Stimulated activated CD4-positive, alpha-beta T cell treated with anti-CD3 and anti-CD28 coated beads, Interleukin-15, amount 100 ng/mL, for 48 hours (primary cell): ENCODE measurements at places on chromosomes 1 and 21.

DNA sequence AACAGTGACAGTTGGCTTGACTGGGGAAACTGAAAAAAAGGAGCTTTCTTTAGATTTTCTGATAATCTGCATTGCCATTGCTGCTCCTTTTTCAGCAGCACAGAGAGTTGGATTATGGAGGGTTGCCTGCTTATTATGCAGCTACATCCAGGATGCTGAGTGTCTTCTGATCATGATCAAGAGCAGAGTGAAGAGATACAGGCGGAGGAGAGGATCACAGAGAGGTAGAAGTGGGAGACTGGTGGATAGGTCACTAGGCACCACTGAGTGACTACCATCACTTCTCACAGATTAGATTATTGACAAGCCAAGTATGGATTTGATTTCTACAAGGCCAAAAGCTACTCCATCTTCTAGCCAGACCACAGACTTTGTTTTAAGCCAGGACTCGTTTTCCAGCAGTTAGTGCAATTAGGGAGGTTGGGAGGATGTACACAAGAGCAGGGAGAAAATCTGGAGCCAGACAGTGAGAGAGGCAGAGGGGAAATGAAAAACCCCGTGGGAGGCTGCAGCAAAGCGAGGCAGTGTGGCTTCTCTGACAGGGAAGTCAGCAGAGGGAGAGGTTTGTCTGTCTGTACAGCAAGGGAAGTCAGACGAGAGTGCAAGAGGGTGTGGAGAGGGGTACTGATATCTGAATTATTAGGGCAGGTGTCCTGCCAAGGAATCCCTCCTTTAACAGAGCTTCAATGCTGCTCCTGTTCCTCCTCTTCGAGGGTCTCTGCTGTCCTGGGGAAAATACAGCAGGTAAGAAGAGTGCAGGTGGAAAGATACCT lies at the start of gene CD1E:
CD1E (plus strand) TSS at position 592 of the 773 bp plus-strand sequence; CDS start at position 687, 95 bp downstream.
- no peak for DNase-seq

GRCh38 chr1:151585622-151586021 lies 26.2 kb upstream of the SNX27 start:
- DNase-seq: no peak

GRCh38 chr21:43800124-43800523 lies 10.7 kb downstream of the RRP1 start:
- DNase-seq: no peak

GRCh38 chr1:197480446-197480845 lies 212.4 kb downstream of the CRB1 start:
- DNase-seq: no peak

DNA sequence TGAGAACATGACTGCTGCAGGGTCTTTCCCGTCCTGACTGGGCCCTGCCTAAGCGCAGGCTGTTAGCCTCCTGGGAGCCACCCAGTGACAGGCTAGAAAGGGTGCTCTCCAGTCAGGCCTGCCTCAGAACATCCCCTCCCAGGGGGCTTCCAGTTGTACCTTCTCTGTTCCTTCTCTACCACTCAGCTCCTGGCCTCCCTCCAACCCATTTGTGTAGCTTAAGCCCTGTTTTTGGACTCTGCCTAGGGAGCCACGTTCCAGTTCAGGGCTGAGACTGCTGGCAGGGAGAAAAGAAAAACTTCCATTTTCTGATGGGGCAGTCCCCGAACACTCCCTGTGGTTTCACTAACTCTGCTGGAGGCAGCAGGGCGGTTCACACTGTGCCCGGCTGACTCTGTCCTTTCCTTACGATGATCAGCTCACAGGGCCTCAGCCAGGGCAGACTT lies 15.3 kb upstream of the POU3F1 start:
- no peak for DNase-seq

DNA sequence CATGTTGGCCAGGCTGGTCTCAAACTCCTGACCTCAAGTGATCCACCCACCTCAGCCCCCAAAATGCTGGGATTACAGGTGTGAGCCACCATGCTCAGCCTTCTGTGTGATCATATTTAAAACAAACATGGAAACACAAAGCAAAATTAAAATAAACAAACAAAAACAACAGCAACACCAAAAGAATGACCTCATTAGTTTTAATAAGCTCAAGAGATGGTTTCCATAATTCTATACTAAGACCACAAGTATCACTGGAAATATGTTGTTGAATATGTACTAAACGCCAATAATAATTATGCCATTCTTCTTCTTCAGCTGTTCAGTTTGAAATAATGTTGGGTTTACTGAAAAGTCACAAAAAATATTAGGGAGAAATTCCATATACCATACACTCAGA lies 526.4 kb downstream of the LRRIQ3 start:
- no peak for DNase-seq

GRCh38 chr1:1915911-1916840 lies 1.1 kb downstream of the CALML6 start:
- DNase-seq: no peak

DNA sequence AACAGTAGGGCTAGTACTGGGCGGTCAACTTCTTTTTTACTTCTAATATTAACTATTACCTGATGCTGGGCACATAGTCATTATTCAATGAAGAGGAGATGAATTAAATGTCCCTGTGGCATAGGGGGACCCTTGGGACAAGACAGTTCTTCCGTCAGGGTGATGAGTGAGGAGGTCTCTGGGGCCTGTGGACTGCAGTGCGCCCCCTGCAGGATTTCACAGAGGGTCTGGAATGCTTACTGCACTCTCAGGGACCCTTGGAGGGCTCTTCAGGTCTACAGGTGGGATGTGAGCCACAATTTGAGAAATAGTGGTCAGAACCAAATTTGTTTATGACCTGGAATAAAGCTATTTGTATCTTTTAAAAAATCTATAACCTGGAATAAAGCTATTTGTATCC lies 149.4 kb downstream of the FAM78B start:
- DNase-seq: no peak

DNA sequence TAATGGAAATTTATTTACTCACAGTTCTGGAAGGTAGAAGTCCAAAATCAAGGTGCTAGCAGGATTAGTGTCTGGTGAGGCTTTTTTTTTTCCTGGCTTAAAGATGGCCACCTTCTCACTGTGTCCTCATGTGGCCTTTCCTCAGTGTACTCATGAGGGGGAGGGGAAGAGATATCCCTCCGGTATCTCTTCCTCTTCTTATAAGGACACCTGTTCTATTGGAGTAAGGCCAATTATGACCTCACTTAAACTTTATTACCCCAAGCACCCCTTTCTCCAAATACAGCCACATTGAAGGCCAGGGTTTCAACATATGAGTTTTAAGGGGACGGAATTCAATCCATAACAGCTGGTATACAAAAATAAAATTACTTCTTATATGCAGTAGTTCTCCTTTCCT lies 203.7 kb upstream of the C1orf87 start:
- DNase-seq: no peak

DNA sequence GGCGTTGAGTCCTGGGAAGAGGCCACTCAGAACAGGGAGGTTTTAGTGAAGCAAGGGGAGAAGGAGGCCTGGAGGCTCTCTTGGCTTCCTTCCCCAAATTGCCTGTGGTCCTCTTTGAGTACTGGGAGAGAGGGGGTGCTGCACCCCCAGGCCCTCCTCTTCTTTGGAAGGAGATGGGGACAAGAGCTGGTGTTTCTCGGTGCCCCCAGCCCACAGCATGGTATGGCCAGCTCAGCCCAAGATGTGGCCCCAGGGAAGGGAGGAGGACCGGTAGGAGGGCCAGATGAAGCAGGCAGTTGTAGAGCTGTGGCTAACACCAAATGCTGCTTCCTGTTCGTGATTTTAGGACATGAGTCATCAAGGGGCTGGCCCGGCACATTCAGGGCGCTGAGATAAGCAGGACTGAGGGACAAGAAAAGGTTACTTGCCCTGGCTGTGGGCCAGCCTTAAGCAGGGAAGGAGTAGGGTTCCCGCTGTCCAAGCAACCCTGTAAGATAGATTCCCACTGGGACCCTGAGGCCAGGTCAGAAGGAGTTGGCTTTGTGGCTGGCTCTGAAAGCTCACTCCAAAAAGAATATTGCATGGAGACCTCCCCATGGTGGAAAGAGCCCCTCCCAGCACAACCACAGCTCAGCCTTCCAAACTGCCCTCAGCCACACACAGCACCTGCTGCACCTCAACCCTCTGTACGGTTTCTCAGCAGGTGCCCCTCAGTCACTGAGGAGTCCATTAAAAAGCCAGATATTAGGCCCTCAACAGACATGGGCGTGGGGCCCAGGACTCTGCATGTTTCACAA lies 4.9 kb upstream of the TNFRSF1B start:
- DNase-seq: peak; percentile 72

DNA sequence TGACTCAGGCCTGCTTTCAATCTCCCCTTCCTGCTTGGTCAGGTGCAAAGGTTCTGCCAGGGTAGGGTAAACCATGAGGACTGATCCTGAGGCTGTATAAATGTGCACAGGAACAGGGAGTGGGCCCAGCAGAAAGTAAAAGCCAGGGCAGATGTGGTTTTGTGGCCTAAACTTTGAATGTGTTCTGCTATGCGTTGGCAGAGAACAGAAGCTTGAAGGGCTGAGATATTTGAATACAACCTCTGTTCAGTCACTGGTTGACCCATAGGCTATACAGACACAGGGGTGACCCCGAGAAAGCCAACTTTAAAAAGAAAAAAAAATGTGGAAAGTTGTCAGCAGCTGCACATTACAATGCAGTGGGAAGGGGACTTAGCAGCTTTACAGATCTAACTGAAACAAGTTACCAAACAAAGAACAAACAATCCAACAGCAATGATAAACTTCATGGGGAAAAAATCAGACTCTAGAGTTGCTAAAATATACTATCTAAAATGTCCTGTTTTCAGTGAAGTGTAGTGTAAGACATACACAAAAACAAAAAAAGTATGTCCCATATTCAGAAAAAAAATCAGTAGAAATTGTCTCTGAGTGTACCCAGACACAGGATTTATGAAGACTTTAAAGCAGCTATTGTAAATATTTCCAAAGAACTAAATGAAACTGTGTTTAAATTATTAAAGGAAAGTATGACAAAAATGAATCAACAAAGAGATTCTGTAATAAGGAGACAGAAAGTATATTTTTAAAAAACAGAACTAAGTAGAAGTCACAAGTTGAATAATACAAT lies 216.1 kb downstream of the RPS6KC1 start:
- no peak for DNase-seq

GRCh38 chr1:6935911-6936690 lies 150.8 kb downstream of the CAMTA1 start:
- DNase-seq: no peak

GRCh38 chr1:31805318-31805717 lies 10.5 kb downstream of the SPOCD1 start:
- no peak for DNase-seq

DNA sequence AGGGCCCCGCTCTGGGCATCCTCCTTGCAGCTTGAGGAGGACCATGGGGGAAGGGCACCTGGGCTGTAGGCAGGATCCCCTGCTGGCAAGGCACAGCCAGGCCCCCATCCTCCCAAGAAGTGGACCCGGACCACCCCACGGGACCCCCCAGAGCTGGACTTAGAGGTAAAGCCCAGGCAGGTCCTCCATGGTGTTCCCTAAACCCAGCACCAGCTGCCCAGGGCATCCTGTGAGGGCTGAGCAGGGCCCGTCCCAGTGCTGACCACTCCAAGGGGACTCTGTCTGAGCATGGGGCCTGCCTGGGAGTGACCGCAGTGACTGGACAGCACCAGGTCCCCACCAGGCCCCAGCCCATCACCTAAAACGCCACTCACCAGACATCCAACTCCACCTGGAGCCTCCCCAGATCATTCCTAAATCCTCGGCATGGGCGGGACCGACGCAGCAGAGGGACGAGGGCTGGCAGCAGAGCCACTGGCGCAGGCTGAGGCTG lies 21.3 kb downstream of the COL6A2 start:
- no peak for DNase-seq

DNA sequence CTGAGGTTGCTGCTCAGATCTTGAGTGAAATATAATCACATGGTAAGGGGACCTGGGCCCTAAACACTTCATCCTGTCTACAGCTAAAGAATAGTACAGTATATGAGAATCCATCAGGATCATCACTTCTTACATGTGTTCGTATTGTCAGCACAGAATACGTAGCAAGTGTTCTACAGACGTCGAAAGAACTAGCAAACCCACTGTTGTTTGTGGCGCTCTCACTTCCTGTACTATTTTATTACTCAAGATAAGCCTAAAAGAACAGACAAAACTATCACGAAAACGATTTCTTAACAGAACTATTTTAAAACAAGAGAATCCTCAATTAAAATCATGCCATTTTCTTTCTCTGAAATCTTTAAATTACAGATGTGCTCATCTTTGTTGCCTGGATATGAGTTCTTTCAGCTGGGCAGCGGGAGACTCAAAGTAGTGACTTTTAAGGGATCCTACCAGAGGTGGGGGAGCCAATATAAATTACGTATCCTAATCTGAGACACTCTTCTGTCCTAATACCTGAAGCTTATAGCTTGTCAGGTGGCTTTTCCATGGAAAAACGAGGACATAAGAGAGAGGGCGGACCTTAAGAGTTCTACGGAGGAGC lies 724 bp downstream of the ST7L start:
- DNase-seq: no peak

- DNase-seq: no peak
Observed at GRCh38 chr1:3127738-3128137, 58.7 kb downstream of the PRDM16 start.

DNA sequence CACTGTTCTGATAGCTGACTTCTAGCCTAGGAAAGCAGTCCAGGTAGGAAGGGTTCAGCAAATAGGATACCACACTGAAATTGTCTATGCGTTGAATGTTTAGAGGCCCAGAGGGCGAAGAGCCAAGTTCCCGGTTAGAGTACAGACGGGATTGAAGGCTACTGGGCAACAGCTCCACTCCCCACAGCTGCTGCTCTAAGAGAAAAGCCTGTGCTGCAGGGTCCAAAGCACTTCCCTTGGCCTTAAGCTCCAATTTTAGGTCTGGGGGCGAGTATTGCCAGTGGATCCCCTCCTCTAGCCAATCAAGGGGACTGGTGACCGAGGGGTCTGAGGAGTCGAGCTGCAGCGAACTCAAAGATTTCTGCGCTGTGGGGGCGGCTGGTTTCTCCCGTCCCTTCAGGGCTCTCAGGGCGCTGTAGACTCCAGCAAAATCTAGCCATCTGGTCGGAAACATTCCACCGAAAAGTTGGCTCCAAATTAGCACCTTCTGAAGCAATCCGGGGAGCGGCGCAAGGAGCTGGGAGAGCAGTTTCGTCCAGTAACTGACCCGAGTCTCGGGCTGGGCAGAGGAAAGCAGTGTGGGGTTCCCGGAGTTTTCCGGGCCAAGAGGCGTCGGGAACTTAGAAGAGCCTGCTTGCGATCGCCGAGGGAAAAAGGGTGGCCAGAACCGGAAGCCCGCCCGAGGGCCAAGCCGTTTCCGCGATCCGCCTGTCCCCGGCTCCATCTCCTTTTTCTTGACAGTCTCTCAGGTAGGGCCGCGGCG lies 748 bp downstream of the PPP1R15B start:
- no peak for DNase-seq
